ENCODE measurements at places on chromosomes 16 and 17. TPM values are rescaled to one million over a fixed set of nuclear protein-coding genes. Genes with fewer than 3 reads are reported as not detected.

DNA sequence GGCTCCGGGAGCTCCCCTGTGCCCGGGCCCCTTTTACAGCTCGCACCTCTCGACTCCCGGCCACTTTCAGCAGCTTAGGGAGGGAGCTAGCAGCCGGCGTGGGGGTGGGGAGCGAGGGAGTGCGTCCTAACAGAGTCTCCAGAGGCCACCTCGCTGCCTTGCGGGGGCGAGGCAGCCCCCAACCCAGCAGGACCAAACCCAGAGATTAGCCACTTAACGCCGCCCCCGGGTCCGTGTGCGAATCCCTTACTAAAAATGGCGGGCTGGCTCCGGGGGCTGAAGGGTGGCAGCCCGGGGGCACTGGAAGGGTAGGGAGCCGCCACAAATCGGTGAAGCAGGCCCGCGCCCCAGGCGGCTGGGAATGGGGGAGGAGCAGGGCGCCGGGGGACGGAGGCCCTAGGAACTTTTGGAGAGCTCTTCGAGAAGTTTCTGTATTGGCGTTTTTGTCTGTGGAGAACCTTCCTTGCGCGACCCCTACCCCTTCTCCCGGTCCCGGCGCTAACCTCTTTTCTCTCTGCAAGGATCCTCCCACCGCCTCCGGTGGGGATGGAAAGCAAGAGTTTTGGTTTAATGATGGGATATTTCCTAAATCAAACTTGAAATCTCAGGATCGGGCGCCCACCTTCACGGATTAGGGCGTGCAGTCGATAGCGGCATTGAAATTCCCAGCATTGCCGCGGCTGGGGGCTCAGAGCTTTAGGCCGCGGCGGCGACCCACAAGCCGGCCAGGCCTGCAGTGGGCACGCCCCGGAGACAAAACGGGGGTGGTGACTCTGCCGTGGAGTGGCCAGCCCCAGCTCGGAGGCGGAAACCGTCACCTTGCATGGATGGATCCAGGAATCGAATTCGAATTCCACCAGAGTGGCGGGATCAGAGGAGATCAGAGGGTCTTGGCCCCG lies 793 bp upstream of the IRX3 start:
- H3K4me1 ChIP-seq: no peaks in the 10 kb centered on the region
- H3K36me3 ChIP-seq: no peaks in the 10 kb centered on the region
- H3K4me3 ChIP-seq: peak overlapping the region; percentile 61
- peaks cover 66% of the 10 kb centered on the region for H3K27me3 ChIP-seq
- no peak for DNase-seq

Gene MT3
- total RNA-seq: not detected

DNA sequence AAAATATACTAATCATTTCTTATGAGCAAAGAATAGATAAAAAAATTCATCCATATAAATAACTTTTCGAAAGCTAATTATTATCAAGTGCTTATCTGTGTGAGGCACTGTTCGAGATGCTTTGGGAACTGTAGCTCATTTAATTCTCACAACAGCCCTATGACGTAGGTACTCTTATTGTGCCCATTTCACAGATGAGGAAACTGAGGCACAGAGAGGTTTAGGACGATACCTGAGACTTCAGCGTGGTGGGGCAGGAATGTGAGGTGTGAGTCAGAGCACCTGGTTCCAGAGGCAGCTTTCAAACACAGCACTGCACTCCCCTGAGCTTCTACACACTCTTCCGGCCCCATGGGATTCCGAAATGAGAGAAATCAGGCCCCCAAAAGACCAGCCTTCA lies 185.8 kb upstream of the HSBP1 start:
- H3K36me3 ChIP-seq: no peaks in the 10 kb centered on the region
- H3K4me3 ChIP-seq: no peak overlapping the region
- no peak overlapping the region for H3K27ac ChIP-seq
- no peak for DNase-seq
- no peaks in the 10 kb centered on the region for H3K4me1 ChIP-seq
- no peaks in the 10 kb centered on the region for H3K27me3 ChIP-seq

Gene TPSG1
- total RNA-seq: not detected

DNA sequence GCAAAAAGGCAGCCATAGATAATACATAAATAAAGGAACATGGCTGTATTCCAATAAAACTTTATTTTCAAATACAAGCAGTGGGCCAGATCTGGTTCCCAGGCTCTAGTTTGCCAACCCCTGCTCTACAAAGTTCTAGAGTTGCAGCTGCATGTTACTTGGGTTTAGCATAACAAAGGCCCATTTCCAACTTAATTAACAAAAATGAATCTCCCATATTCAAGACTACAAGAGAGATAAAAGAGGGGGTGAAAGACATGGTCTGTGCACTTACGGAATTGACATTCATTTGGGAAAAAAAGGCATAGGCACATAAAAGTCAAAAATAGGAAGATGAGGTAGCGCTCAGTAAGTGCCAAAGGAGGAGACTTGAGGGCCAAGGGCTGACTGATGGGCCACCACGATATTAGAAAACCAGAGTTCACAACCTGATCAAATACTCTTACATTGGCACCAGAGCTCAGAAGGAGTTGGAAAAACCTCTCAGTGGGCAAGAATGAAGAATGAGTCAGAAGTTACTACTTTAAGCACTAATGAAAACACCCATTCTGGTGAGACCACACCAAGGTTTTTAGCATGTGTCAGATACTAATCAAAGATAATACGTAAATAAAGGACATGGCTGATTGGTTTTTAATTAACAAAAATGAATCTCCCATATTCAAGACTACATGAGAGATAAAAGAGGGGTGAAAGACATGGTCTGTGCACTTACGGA lies 164.0 kb downstream of the VPS53 start:
- no peak overlapping the region for H3K27ac ChIP-seq
- H3K4me3 ChIP-seq: no peak overlapping the region
- no peaks in the 10 kb centered on the region for H3K27me3 ChIP-seq
- DNase-seq: no peak

DNA sequence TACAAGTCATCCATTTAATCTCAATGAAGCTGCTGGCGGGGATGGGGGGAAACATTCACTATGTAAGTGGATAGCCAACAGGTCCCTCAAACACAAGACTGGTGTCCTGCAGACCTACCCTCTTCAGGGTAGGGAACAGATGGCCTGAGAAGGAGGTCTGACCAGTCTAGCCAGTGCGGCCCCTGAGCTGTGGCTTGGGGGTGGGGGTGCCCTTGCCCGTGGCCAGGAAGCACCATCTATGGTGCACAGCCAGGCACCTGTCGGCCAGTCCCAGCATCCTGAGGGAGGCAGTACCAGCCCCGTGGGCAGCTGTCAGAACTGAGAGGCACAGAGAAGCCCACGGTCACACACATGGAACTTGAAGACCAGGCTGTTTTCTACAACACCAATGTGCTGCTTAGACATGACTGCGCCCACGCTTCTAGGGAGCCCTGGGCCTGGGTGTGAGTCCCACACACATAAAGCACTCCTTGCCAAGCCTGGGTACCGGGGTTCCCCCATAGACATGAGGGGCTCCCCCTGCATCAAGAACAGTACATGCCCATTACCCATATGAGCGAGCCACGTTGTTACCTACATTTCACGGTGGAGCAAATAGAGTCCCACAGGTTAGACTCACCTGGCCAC lies 40.9 kb downstream of the RMI2 start:
- H3K4me3 ChIP-seq: no peak overlapping the region
- no peaks in the 10 kb centered on the region for H3K27me3 ChIP-seq

Gene SLFN12L
- total RNA-seq: 0.10 TPM

- H3K36me3 ChIP-seq: no peaks in the 10 kb centered on the region
- no peak for DNase-seq
- H3K4me1 ChIP-seq: no peaks in the 10 kb centered on the region
- H3K4me3 ChIP-seq: no peak overlapping the region
These were observed 76.2 kb upstream of the DNAH17 start for GRCh38 chr17:78653382-78653781.

Gene TMEM92
- not detected for total RNA-seq

DNA sequence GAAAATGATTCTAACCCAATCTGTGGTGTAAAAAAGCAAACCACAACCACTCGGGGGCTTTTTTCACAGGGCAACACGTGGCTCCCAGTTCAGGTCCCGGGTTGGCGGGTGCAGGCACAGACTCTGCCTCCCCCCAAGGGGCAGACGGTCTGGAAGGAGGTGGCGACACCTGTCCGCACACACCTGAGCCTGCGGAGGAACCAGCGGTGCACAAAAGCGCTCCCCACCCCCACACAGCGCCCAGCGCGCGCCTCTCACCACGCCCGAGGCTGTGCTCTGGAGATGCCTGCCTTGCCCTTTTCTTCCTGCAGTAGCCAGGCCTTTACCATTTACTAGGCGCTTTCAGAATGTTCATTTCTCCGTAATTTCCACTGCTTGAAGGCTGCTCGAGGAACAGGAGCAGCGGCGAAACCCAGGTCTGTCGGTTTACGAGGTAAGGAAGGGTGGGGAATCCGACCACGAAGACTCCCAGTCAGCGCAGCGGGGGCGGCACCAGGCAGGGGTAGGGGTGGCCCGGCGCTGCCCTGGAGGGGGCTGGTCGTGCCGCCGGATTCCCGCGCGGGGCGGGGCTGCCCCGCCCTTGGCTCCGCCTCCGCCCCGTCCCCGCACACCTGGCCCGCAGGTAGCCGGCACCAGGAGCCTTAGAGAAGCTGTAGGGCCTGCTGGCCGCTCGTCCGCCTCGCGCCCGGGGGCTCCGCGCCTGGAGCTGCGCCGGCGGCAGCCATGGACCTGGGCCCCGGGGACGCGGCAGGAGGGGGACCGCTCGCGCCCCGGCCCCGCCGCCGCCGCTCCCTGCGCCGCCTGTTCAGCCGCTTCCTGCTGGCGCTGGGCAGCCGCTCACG lies at the start of gene USP43:
Gene USP43 (plus strand): TSS at position 608 of the 842 bp plus-strand sequence. CDS start 116 bp downstream, at position 724.
- peaks cover 47% of the 10 kb centered on the region for H3K27me3 ChIP-seq
- H3K4me3 ChIP-seq: peak within 1 kb of the TSS; percentile 38
- H3K36me3 ChIP-seq: no peaks in the 10 kb centered on the region
- H3K4me1 ChIP-seq: peaks cover 5% of the 10 kb centered on the region

Gene SOCS1
- total RNA-seq: 1.1 TPM

Gene HBZ
- total RNA-seq: not detected

DNA sequence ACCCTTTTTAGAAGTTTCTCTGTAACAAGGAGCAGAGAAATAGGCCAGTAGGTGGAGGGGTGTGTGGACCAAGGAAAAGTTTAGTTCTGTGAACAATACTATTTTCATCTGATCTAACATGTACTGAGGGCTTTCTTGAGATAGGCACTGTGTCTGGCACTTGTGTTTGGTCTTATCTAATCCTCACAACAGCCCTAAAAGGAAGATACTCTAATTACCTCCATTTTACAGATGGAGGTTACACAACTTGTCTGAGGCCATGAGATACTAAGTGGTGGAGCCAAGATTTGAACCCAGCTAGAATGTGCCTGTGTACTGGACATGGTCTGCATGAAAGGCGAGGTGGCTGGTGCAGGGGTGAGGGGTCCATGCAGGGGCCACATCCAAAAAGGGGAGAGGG lies 4.5 kb downstream of the TNFSF12 start:
- no peaks in the 10 kb centered on the region for H3K36me3 ChIP-seq
- H3K4me1 ChIP-seq: peaks cover 15% of the 10 kb centered on the region
- no peak overlapping the region for H3K27ac ChIP-seq
- no peaks in the 10 kb centered on the region for H3K27me3 ChIP-seq
- no peak overlapping the region for H3K4me3 ChIP-seq
- DNase-seq: no peak

Gene TNK1
- total RNA-seq: not detected

Gene OMG
- total RNA-seq: not detected

Gene DCTPP1
- total RNA-seq: 32.6 TPM

DNA sequence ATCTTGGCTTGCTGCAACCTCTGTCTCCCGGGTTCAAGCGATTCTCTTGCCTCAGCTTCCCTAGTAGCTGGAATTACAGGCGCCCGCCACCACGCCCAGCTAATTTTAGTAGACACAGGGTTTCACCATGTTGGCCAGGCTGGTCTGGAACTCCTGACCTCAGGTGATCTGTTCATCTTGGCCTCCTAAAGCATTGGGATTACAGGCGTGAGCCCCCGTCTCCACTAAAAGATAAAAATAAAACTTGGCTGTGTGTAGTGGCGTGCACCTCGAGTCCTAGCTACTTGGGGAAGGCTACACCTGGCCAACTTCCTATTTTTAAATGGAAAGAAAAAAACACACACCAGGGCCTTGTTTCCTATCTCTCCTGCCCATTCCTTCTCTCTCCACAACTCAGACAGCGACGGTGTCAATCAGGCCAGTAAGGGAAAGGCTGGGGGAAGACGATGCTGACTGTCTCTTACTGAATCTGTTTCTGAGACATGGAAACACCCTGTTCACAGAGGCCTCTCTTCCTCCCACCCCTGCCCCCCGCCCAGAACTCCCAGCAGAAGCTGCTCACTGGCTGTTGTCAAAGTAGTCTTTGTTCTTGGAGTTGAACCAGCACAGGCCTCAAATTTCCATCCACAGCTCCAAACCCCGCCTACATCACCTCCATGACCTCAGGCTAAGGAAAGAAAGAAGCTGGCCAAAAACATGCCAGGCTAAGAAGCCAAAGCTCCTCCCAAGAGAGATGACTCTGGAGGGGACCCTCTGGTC lies 96.6 kb downstream of the NXN start:
- H3K27me3 ChIP-seq: no peaks in the 10 kb centered on the region
- no peak overlapping the region for H3K4me3 ChIP-seq
- peaks cover 56% of the 10 kb centered on the region for H3K4me1 ChIP-seq
- DNase-seq: peak; percentile 84
- H3K36me3 ChIP-seq: no peaks in the 10 kb centered on the region

DNA sequence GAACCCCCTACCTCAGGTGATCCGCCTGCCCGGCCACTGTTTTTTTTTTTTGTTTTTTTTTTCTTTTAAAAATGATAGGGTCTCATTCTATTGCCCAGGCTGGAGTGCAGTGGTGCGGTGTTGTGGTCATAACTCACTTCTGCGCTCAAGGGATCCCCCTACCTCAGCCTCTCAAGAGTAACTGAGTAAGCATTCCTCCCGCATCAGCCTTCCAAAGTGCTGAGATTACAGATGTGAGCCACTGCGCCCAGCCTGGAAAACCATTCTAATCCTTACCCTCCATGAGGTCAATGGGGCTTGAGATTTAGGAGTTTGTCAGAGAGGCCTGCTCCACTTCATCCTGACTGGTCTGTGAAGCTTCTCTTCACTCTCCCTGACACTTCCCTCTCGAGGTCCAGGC lies 12.5 kb downstream of the ERAL1 start:
- H3K27ac ChIP-seq: no peak overlapping the region
- DNase-seq: no peak
- H3K4me1 ChIP-seq: no peaks in the 10 kb centered on the region
- no peak overlapping the region for H3K4me3 ChIP-seq
- H3K36me3 ChIP-seq: no peaks in the 10 kb centered on the region
- H3K27me3 ChIP-seq: no peaks in the 10 kb centered on the region

Measured in gastrocnemius medialis (tissue), 4 donors.